ENCODE measurements at places on chromosomes 5 and 9.

DNA sequence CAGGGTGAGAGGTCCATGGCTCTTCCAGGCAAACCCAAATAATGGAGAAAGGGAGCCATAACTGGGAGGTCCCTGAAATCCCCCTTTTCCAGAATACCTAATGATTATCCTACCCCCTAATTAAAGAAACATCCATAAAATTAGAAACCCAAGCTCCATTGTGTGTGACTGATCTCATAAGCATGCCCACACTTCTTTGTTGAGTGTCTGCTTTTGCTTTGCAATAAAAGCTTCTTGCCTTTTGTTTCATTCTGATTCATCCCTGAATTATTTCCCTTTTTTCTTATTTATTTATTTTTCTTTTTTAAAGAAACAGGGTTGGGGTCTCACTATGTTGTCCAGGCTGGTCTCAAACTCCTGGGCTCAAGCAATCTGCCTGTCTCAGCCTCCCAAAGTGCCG is 33.1 kb downstream of the BTF3 start:
- DNase-seq = no peak

- no peak for DNase-seq
Observed at GRCh38 chr5:124920909-124921666, 174.6 kb upstream of the ZNF608 start.

DNA sequence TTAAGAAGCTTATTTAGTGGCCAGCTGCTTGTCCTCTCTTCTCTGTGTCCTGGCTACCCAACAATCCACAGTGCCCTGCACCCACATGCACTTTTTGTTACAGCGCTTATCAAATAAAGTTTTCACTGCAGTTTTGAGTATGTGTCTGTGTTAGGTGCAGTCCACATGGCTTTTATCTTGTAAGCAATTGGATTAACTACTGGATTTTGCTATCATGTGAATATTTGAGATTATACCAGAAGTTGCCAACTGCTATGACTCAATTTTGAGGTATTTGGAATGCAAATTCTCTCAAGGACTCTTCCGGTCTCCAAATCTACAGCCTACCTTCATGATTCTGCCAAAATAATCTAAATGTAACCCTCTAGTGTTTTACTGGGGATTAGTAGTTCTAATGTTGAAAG is 690.2 kb downstream of the NR2F1-AS1 start:
- no peak for DNase-seq

- DNase-seq = no peak
Observed at GRCh38 chr9:107684224-107684623, 194.7 kb upstream of the KLF4 start.

DNA sequence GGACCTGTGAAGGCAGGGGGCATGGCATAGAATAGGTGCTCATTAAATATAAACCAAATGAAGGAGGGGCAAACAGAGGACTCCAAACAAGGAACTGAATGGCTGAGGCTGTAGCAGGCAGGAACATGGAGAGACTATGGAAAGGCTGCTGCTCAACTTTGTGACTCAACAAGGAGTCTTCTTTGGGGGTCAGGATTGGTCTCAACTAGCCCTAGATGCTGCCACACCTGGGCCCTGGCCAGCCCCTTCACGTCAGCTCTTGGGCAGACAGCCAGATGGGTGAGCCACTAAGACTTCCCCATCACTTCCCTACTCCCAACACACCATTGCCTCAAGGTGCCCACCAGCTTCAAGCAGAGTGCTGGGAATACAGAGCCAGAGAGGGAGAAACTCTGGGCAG is 11.0 kb downstream of the RPP25L start:
- no peak for DNase-seq

- peak; percentile 15 for DNase-seq
Observed at GRCh38 chr5:96433066-96433447, at the start of gene PCSK1. Gene PCSK1 (minus strand): TSS chr5:96433248. CDS start chr5:96433042, 206 bp downstream.

GRCh38 chr9:34526026-34526425 is 3.2 kb upstream of the ENHO start:
- no peak for DNase-seq

DNA sequence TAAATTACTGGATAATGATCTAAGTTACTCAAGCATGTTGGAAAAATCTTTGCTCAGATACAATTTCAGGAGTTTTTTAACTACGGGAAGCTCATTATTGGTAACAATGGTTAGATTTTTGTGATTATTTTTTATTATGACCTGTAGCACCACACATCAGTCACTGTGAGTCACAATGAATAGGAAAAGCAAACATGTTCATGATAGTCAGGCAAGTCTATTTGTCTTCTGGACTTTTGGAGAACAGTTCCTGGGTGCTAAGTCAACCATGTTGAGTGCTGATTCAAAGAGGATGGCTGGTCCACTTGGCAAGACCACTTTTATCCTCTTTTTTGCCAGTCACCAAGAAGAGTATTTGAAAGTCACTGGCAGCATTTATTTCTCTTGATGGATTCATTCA is 403.2 kb downstream of the KIF4B start:
- no peak for DNase-seq

- no peak for DNase-seq
Observed at GRCh38 chr5:19479562-19479961, 508.4 kb downstream of the CDH18 start.

- no peak for DNase-seq
Observed at GRCh38 chr5:95194856-95195255, 90.0 kb downstream of the MCTP1 start.

DNA sequence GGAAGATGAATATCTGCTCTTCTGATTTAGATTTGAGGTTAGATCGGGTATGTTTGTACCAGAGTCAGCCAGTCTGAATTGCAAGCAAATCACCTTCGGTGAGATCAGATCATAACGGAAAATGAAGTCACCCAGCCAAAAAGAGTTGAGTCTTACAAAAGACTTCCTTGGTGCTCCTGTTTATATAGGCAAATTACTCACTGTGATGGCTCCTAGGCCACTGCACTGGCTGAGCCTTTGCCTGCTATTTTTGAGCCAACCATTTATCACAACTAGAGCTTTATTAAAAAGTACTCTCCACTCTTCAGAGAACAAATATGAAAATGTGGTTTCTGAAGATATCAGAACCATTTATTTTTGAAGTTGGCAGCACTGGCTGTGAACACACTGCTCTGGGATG is 277.7 kb upstream of the PCSK5 start:
- DNase-seq = no peak

GRCh38 chr9:127545196-127546124 is 66.6 kb upstream of the STXBP1 start:
- no peak for DNase-seq

DNA sequence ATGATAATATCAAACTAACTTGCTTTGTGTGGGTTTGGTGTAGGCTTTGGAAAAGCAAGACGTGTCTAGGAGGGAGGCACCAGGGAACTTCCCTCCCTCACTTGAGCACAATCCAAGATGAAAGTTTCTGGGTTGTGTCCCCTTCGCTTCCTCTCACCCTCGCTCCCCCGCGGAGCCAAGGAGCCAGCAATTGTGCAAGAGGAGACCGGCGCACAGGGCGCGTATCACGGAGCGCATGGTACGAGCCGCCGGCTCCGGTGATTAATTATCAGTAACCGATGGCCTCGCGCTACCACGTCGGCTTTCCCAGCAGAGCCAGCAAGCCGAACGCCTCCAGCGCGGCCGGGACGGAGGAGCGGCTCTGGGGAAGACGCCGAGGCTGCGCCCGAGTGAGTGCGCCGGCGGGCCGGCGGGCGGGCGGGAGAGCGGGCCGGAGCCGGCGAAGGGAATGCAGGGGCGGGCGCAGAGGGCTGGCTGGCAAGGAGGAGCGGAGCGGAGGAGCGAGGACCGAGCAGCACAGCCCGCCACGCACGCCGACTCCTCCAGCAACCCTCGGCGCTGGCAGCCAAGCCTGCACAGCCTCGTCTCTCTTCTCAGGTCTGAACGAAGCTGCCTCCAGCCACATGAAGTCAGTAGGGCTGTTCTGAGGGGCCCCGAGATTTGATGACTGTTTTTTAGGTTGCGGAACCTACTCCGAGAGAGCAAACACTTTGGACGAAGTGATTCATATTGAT is 143.6 kb downstream of the BNC2 start:
- no peak for DNase-seq

- DNase-seq = no peak
Observed at GRCh38 chr5:175035882-175036533, 311.6 kb downstream of the MSX2 start.

- no peak for DNase-seq
Observed at GRCh38 chr9:35732800-35733541, 505 bp downstream of the CREB3 start.

GRCh38 chr5:132115375-132115774 is 41.8 kb downstream of the CSF2 start:
- no peak for DNase-seq

DNA sequence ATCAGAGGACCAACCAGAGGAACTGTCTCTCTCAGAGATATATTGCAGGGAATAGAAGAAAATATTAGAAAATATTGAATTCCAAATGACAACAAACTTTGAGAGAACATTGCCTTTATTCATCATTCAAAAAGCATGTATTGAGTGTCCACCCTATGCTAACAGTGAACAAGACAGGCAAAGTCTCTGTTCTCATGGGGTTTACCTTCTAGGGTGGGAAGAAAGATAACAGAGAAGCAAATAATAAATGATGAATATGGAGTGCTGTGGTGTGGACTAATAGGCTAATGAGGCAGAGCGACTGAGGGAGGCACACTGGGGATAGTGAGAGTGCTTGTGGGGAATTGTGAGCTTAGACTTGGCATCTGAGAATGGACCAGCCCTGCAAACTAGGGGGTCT is 43.4 kb upstream of the SHB start:
- no peak for DNase-seq

DNA sequence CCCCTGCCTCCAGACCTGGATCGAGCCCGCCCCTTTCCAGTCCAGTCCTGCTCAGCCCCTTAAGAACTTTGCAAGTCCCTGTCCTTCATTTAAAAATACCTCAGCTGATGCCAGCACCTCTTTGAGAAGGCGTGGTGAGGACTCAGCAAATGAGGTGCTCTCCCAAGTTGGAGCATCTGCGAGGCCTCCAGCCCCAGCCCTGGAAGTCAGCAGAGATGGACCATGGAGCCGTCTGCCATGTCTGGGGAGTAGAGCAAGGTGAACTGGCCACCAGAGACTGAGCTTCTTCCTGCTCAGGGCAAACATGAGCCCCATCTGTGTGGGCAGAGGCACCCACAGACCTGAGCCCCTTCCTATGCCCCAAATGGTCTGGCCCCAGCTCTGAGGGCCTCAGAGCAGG is 71.5 kb downstream of the UBE2QL1 start:
- DNase-seq = no peak

GRCh38 chr9:128149951-128150593 is 819 bp downstream of the LCN2 start:
- DNase-seq = no peak

DNA sequence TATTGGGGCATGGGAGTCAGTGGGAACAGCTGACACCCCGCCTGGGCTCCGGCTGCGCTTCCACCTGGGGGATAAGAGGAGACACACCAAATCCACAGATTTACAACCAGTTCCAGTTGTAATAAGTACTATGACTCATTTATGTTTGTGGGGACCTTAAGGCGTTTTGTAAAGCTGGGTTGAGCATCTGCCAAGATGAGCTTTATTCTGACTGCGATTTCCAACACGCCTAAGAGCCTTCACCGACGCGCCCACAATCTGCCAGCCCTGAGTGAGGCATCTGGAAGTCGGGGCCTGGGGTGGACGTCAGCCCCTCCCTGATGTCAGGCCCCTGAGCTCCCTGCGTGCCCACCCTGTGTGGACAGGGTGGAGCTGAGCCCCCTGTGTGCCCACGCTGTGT is 14.3 kb upstream of the LHX3 start:
- DNase-seq = no peak

GRCh38 chr5:9720361-9720760 is 90.2 kb upstream of the TAS2R1 start:
- DNase-seq = no peak

- DNase-seq = no peak
Observed at GRCh38 chr9:137188490-137189296, at the start of the genes ANAPC2 and SSNA1. Gene ANAPC2 (minus strand): TSS chr9:137188560. CDS start chr9:137188532, 28 bp downstream. Gene SSNA1 (plus strand): TSS chr9:137188676. CDS start chr9:137188727, 51 bp downstream.

- no peak for DNase-seq
Observed at GRCh38 chr9:12818431-12819000, 43.7 kb downstream of the LURAP1L start.

GRCh38 chr5:74288448-74289108 is 351.9 kb downstream of the ENC1 start:
- no peak for DNase-seq

DNA sequence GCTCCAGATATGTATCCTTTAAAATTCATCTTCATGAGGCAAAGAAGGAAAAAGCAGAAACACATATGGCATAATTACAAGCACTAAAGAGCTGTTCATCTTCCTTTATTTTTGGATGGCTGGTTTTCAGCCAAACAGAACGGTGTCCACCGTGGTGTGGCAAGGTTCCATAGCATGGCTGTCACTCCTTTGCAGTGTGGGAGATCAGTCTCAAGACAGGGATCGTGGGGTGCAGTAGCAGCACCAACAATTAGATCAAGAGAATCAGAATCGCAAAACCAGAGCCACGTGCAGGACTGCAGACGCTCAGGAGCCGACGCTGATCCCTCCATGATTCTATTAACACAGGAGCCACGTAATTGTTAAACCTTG is 79.5 kb downstream of the SEMA4D start:
- DNase-seq = no peak

DNA sequence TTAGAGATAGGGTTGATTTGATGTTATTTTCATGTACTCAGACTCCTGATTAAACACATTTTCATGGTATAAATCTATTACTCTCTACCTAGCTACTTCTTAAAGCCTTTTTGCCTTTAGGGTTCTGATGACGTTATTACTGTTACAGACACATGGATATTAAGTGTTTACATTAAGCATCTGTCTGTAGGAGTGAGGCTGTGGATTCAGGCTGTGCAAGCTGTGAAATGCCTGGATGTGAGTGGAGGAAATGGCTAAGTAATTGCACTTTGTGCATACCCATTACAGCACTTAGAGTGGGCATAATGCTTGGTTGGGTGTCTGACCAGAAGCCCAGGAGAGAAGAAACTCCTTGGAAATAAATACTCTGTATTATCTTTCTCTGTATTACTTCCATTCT is 186.8 kb downstream of the SNX18 start:
- DNase-seq = no peak

- peak; percentile 60 for DNase-seq
Observed at GRCh38 chr9:21974722-21975409, 19.3 kb downstream of the CDKN2A start.

GRCh38 chr5:53476531-53477480 is 3.6 kb upstream of the FST start:
- no peak for DNase-seq

Measured in NCI-H2081 treated with DMSO at 0.1 percent for 48 hours (cell line).